ENCODE measurements at places on chromosomes 11 and 22.

DNA sequence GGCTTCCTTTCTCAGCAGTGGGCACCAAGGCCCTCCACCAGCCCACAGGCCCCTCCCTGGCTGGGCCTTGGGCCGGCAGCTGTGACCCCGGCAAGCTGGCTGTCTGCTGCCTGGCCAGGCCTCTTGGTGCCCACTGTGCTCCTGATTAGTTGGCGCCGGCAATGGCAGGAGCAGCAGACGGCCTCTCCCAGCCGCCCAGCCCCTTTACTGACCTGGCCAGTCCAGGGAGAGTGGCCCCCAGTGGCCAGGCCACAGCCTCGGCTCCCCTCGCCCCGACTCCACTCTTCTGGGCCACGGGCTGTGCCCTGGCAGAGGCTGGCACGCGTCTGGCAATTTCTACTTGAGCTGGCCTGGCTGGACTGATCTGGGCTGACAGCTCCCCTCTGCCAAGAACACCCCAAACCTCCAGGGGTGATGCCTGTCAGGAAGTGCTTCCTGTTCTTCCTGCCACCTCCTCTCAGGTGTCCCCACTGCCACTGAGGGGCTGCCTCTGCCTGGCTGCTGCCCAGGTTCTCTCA is 58.1 kb downstream of the CACNA1I start:
- DNase-seq = no peak

- DNase-seq = no peak
Observed at GRCh38 chr22:17476838-17477237, 86.5 kb upstream of the SLC25A18 start.

- no peak for DNase-seq
Observed at GRCh38 chr11:110174645-110175310, 81.6 kb downstream of the ZC3H12C start.

DNA sequence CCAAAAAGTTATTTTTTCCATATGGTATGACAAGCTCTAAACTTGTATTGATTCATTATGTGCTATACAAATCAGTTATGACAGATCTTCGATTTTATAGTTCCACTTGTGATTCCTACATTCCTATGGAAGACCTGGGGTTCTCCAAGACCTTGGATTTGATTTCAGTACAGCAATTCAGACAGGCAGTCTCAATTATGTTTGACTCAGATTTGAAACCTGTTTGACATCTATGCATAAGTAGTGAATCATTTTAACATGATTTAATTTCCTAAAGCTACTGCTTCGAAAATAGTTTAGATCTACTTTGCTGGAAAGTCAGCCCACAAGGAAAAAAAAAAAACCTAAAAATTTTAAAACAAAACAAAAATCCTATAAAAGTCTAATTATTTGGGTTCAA is 820.4 kb downstream of the LUZP2 start:
- no peak for DNase-seq

GRCh38 chr11:26742966-26743365 is 21.1 kb upstream of the SLC5A12 start:
- no peak for DNase-seq

DNA sequence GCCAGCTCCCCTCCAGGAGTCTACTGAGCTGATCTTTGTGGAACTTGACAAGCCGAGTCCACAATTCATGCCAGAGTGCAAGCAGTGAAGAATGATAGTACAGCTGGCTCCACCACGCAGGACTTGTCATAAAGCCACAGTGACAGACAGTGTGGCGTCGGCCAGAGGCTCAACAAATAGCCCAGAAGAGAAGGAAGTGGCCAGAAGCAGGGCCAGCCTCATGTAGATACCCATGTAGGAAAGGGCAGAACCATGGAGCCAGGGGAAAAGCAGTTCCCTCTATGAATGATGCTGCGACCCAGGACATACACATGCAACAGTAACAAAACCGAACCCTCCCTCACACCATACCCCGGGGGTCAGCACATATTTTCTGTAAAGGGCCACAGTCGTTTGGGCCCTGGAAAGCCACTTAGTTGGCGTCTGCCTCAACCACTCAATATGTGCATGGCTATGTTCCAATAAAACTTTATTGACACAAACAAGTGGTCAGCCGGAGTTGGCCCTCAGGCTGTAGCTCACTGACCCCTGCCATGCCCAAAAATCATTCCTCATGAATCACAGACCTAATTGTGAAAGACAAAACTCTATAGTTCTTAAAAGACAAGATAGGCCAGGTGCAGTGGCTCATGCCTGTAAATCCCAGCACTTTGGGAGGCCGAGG is 161.4 kb downstream of the BRD1 start:
- no peak for DNase-seq
